ENCODE measurements at places on chromosomes 16 and 17.
A peak's percentile ranks its signal among the peaks of the same experiment; 100 is the strongest.

DNA sequence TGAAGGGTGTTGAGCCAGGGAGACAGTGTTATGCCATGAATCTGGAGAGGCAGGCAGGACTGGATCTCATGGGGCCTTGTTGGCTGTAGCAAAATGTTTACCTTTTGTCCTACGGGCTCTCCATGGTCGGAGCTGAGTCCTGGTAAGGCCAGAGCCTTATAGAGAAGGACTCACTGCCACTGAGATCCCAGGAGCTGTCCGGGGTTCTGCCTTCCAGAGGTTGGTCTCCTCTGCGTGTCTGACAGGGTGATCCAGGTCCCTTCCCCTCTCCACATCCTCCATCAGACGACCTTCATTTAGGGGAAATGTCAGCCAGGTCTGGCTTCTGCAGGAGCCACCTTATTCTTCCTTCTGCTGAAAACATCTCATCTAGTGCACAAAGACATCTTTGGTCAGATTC, 285.2 kb upstream of the N4BP1 start:
- DNase-seq, result no peak

DNA sequence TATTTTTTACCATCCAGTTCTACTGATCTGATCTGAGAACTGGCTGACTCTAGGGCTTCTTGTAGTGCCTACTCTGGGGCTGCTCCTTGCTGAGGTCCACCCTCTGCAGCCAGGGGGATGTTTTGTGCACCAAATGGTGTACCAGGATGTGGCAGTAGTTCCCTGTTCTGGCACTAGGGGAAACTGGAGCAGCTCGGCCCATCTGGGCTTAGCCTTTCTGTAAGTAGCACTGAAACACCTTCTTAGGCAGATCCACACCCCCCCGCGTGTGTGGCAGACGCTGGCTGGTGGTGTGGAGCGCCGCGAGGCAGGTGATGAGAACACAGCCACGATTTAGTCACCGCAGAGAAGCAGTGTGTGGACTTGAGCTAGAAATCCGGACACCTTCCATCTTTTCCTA, 17.0 kb downstream of the DUSP14 start:
- DNase-seq, result peak; percentile 83

- no peak for DNase-seq
These were observed 59.3 kb upstream of the MRTFB start for GRCh38 chr16:14011846-14012245.

GRCh38 chr16:82328881-82329469, 159.0 kb upstream of the MPHOSPH6 start:
- DNase-seq, result no peak

DNA sequence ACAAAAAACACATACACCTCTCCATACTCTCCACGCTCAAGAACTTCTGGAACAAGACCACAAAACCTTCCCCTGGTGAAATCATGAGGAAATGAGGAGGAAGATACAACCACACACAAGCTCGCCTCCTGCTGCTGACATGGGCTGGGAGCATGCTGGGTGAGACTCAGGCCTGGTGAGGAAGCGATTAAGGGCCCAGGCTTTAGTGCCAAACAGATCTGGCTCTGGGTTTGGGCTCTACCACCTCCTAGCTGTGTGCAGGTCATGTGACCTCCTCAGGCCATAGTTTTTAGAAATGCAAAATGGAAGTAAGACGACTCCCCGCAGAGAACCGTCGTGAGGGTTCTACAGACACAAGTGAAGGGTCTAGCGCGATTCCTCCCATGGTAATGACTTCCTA, 41.3 kb downstream of the VAC14 start:
- no peak for DNase-seq

DNA sequence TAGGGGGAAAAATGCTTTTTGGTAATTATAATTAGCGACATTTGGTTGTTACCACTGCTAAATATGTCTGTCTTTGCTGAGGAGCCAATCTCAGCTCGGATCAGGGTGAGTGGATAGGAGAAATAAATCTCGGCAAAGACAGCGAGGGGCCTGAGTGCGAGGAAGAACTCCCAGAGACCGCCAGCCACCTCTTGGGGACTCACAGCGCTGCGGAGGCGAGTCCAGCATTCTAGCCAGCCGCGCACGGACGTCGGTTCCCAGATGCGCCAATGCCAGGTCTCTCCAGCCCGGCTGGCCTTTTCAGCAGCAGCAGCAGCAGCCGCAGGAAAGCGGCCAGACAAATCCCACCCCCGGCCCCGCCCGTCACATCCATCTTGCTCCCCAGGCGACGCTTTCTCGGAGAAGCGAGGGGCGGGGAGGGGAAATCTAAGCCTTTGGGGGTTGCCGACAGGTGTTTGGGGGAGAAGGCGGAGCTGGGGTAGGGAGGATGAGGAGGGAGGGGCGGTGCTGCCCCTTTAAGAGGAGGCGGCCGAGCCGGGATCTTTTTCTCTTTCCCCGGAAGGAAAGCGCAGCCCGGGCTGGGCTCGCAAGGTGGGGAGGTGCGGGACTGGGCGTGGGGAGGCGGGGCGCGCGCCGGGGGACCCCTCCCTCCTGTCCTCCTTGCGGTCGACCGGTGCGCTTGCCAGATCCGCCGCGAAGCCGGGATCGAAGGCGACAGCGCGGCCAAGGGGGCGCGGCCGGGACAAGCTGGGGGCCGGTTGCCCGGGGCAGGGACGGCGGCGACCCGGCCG, at the start of gene ITGA3:
Gene ITGA3 (plus strand): TSS at position 685 of the 791 bp plus-strand sequence. CDS start 330 bp downstream, outside the sequence.
- DNase-seq, result peak; percentile 95

Data from H7 (cell line).